Activated CD4-positive, alpha-beta T cell treated with anti-CD3 and anti-CD28 coated beads, Interleukin-2, amount 10 ng/mL, durations not matched to agents 24 days and 14 days (primary cell): ENCODE measurements at places on chromosomes 16 and 17. TPM values are rescaled to one million over a fixed set of nuclear protein-coding genes. Genes with fewer than 3 reads are reported as not detected.

MLLT6 gene
- 243 and 248 TPM in 2 replicates for total RNA-seq

GRCh38 chr17:63341276-63341675 is 104.8 kb downstream of the CYB561 start:
- no peak for DNase-seq

GRCh38 chr17:5730373-5730772 is 146.1 kb upstream of the NLRP1 start:
- DNase-seq, result no peak

DNA sequence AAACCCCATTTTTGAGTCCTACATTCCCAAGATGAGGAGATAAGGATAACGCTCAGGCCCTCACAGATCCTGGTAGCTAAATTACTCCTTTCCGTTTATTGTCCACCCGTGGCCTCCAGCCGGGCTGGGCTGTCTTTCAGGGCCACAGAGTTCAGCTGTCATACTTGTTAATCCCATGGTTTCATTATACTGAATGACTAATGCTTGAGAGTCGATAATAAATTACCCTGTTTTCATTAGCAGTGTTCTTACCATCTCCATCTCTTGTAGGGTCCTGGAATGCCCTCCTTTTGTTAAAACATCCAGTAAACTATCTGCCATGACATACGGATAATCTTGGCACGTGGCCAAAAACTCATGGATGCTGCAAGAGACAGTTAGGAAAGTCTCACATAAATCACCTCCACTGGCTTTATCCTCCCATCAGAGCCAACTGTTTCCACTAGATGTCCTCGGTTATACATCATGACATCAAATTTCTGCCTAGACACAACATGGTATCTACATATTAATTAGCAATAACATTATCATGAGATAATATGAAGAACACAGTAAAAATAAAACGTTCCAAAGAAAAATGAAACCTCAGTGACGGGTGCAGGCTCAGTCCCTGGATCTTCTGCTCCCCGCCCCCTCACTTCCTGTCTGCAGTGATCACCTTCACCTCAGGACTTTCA is 45.3 kb downstream of the BRD7 start:
- peak; percentile 61 for DNase-seq
